ENCODE measurements at places on chromosomes 5 and 9.
A peak's percentile ranks its signal among the peaks of the same experiment; 100 is the strongest.

DNA sequence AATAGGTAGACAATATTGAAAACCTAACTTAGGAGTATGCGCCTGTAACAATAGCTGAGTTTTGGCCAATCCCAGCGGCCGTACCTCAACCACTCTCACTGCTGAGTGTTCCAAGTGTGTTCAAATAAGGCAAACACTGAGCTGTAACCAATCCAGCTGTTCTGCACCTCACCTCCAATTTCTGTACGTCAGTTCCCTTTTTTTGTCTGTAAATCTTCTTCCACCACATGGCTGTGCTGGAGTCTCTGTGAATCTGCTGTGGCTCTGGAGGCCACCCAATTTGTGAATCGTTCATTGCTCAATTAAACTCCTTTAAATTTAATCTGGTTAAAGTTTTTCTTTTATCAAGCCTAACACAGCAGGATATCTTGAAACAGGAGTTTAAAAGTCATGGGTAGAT, 116.3 kb downstream of the SLC28A3 start:
- DNase-seq: no peak

DNA sequence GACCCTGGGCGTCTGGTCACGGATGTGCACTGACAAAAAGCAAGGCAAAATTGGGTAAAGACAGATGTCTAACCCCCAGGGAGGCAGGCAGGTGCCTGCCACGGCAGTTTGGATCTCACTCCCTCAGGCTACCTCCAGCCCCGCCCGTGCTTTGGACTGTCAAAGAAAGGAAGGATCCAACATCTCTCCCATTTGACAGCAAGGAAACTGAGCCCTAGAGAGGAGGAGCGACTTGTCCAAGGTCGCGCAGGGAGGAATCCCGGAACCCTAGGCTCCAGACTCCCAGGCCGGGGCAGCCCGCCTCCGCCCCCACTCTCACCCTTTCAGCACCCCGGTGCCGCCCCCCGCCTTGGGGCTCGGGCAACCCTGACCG, 376 bp downstream of the GOLGA1 start:
- DNase-seq: no peak

- no peak for DNase-seq
Observed at GRCh38 chr9:114006931-114007691, 71.0 kb downstream of the AMBP start.

GRCh38 chr5:54944364-54944763, 41.0 kb downstream of the ESM1 start:
- peak; percentile 17 for DNase-seq

DNA sequence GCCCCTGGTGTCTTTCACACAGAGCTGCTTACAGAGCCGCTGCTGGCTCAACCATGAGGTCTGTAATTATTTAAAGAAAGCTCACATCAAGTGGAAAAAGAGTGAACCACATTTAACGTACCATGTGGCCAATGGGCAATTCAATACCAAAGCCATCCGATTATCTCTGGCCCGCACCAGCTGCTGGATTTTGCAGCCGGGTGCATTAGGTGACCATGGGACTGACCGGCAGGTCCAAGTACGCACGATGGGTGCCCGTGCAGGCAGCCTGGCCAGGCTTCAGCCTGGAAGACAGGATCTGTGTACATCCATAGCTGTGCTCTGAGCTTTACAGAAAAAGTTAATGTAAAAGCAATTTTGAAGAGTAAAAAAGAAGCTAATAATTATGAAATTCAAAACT, 20.5 kb downstream of the PPARGC1B start:
- DNase-seq: no peak

DNA sequence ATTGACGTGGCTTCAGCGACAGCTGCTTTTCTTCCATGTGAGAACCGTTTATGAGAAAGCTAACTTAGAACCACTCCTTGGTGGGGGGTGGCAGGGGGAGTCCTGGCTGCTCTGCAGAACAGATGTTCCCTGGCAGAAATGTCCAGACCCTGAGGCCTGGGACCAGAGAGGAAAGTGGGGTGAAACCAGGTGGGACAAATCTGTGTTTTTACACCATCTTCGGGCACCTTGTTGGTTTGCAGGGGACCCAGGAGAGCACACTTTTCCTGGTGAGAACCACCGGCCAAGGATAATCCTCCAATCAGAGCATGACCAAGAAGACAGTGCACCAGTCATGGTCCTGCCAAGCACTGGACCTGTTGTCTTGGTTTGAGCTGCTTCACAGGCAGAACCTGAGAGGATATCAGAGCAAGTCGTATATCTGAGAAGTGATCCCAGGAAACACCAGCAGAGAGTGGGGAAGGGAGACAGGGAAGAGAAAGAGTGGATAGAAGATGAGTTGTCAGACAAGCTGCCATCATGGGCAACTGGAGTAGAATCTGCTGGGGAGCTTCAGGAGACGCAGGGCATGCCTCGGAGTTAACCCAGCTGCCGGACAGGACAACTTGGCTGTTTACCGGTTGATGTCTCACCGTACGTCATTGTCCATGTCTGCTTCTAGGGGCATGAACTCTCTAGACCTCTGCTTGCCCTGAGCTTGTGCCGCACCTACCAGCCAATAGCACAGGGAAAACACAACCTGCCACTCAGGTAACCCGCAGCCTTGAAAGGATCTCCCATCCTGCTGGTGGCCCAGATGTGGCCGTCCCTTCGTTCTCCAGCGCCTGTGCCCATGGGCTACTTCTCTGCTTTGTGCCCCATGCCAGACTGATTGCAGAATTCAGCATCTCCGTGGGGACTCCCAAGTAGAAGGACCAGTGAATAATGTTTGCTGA, 178.4 kb upstream of the MVB12B start:
- no peak for DNase-seq

DNA sequence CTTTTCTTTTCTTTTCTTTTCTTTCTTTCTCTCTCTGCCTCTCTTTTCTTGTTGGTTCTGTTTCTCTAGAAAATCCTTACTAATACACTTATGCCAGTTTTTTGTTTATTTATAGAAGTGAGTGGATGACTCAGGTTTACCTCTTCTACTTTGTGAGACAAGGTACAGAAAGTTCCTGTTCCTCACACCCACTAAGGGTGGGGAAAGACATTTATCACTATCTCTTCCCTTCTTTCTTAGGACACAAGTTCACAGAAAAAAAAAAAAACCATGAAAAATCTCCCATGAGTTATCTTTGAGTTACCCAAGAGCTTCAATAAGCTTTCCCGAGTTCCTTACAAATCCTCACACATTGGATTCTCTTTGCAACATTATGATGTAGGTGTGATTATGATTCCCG, 60.9 kb upstream of the CD180 start:
- DNase-seq: no peak

- DNase-seq: no peak
Observed at GRCh38 chr5:122507581-122507980, 195.5 kb downstream of the SNCAIP start.

DNA sequence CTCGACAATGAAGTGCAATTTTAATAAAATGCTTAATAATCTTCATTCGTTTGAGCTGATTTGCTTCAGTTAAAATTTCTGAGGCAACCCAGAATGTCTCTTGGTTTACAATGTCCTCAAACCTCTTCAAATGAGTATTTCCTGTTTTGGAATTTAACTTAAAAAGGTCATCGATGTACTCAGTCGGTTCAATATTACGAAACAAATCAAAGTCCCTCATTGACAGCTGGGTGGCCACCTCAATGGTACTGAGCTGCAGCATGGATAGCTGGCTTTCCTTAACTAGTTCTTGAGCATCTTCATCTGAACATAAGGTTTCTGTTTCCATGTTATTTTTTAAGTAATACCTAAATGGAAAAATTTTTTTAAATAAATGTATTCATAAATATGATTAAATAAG, 173.3 kb downstream of the RAPGEF6 start:
- no peak for DNase-seq

GRCh38 chr5:129718471-129719090, 29.3 kb upstream of the MINAR2 start:
- DNase-seq: no peak

DNA sequence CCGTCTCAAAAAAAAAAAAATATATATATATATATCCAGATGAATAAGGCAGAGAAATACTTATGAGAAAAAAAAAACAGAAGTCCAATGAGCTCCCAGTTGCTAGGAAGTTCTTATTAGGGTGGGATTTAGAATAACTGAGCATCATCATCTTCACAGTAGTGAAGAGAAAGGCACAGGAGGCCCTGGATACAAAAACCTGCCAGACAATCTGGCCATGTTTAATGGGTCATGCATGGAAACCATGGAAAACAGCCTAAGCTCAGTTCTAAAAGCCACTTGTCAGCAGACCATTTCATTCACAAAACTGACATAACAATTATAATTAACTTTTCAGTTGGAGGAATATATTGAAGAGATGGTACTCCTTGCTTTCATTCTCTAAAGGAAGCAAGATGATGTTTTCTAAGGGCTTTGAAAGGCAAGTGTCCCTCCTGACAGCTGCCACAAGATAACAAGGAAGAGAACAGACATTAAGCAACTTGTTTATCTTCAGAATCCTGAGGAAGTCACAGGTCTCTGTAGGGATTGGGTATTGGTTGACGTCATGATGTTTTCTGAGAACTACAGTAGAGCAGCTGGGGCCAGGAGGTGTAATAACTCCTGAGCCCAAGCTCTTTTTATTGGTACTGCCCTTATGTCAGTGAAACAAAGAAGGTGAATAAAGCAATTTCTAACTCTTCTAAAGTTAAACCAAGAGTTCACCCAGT, 463.1 kb downstream of the DMAC1 start:
- DNase-seq: no peak

DNA sequence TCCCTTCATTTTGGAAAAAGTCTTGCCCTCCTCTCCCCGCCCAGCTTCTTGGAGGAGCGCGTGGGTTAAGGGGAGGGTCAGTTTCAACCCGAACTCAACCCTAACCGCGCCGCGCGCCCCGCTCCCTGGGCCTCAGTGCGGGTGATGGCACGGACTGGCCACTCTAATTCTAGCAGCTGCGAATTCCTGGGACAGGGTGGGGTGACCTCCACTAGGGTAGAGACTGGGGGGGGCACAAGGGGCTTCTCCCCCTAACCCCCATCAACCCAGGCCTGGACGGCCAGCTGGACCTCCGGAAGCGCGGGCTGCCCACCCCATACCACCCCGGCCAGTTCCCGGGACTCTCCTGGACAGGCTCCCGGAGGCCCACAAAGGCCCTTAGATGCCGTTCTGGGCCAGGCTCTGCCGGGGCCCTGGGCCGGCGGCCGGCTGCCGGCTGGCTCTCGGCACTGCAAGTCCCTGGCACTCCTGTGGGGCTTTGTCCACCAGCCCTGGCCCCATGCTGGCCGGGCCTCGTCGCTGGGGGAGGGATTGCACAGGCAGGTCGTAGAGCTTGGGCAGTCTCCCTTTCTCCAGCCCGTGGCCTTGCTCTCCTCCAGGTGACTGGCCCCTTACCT, 7.2 kb upstream of the PSD2 start:
- no peak for DNase-seq

- no peak for DNase-seq
Observed at GRCh38 chr5:172334641-172335040, 51.1 kb upstream of the UBTD2 start.

DNA sequence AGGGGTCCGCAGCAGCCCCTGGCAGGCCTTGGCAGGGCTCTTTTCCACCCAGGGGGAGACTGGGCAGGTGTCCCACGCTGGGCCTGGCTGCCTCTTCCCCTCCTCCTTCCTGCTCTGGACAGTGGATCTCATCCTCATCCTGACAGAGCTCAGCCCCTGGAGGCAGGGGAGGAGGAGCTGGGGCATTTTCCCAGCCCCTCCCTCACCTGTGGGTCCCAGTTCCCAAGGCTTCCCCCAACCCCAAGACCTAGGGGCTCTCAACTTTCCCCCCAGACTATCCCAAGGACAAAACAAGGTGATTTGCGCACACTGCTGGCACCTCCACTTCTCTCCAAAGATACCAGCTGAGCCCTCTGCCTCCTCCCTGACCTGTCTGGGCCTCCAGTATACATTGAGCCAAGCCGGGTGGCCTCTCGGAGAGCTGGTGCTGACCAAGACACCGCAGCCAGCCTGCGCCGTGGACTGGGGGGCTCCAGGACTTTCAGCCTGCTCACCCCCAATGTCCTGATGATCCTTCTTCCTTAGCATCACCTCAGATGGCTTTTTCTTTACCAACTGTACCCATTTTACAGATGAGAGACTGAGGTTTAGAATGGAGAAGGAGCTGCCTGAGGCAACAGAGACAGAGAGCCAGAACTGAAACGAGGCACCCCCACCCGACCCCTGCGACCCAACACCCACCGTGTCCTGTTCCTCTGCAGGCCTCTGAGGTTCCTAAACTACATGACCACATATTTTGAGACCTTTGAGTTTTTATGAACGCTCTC, 126.6 kb downstream of the BARX1 start:
- no peak for DNase-seq

- DNase-seq: no peak
Observed at GRCh38 chr5:179407191-179408175, 62.2 kb upstream of the ADAMTS2 start.

- peak; percentile 52 for DNase-seq
Observed at GRCh38 chr5:139446956-139447779, 7.8 kb upstream of the DNAJC18 start.

GRCh38 chr9:97853844-97854695, 1.0 kb downstream of the FOXE1 start:
- DNase-seq: peak; percentile 71

DNA sequence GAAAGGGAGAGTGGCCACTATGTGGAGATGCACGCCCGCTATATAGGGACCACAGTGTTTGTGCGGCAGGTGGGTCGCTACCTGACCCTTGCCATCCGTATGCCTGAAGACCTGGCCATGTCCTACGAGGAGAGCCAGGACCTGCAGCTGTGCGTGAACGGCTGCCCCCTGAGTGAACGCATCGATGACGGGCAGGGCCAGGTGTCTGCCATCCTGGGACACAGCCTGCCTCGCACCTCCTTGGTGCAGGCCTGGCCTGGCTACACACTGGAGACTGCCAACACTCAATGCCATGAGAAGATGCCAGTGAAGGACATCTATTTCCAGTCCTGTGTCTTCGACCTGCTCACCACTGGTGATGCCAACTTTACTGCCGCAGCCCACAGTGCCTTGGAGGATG, 19.8 kb downstream of the RGMB start:
- DNase-seq: no peak

DNA sequence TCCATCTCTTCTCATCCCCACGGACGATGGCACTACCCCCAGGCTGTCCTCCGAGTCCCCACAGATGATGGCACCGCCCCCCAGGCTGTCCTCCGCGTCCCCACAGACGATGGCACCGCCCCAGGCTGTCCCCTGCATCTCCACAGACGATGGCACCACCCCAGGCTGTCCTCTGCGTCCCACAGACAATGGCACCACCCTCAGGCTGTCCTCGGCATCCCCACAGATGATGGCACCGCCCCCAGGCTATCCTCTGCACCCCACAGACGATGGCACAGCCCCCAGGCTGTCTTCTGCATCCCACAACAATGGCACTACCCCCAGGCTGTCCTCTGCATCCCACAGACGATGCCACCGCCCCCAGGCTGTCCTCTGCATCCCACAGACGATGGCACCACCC, 57.4 kb upstream of the PTCH1 start:
- DNase-seq: no peak

- no peak for DNase-seq
Observed at GRCh38 chr5:139652788-139653241, 4.7 kb downstream of the CXXC5 start.
